ENCODE measurements at places on chromosomes 11 and 22.

- no peak for DNase-seq
These were observed 53.2 kb upstream of the MTNR1B start for GRCh38 chr11:92916299-92916698.

- no peak for DNase-seq
These were observed 41.6 kb upstream of the MPEG1 start for GRCh38 chr11:59254286-59254685.

DNA sequence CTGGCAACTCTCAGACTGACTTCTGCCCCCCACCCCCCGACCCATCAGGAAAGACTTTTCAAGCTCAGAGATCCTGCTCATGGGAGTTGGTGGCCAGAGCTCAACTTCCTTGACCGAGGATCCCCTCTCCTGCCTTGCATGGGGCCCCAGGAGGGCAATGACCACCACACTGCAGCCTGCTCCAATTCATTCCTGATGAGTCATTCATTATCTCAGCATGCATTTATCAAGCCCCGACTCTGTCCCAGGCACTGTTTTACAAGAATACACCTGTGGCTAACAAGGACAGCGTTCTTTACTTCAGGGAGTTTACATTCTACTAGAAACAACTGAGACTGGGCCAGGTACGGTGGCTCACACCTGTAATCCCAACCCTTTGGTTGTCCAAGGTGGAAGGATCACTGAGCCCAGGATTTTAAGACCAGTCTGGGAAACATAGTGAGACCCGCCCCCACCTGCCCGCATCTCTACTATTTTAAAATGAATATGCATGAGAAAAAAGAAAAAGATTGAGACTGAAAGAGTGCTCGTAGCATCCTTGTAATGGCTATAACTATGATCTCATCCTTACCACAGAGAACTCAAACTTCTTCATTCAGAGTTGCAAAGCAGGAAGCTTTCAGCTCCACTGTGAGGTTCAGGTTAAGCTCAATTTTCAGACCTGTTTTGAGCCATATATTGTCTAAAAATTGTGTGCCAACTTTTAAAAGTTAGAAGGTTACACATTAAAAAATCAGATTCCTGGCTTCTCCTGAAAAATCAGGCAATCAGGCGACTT is 60.4 kb downstream of the FEZ1 start:
- no peak for DNase-seq

- DNase-seq, result peak; percentile 52
These were observed at the start of gene ARCN1 for GRCh38 chr11:118572061-118572980. TSS of gene ARCN1 (plus strand) at chr11:118572409. CDS start at chr11:118572548, 139 bp downstream.

DNA sequence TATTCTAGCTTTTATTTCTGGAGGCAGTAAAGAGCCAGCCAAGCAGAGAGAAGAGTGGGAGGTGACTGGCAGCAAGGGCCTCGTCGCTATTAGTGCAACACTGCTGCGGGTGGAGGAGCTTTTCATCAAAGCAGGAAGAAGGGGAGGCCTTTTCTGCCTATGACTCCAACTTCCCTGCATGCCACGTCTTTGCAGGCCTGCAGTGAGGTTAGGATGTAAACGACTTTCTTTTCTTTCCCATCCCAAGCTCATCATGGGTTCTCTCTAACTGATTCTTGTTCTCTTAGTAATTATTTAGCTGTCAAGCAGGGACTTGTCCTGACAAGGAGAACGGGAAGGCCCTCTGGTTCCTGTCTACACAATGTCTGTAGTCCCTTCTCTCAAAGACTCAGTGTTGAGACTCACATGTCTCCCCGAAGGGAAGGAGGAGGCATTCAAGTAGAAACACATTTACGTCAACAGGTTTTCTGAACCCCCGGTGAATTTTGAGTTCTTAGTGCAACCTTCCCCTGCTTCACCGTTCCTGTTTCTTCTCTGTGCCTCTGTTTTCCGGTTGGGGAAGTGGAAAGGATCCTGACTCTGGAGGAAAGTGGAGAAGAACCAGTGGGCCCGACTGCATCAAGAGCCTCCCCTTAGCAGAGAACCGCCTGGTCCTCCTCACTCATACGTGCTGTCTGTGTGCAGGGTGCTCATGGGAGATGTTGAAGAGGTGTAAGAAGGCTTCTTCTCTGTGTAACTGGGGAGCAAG is 56.9 kb downstream of the PACS1 start:
- peak; percentile 47 for DNase-seq

GRCh38 chr11:7637447-7638157 is 35.7 kb downstream of the CYB5R2 start:
- no peak for DNase-seq

- DNase-seq, result no peak
These were observed 22.4 kb downstream of the MMP10 start for GRCh38 chr11:102757823-102758549.

GRCh38 chr11:18461909-18462308 is 6.3 kb downstream of the LDHAL6A start:
- no peak for DNase-seq

GRCh38 chr11:123316003-123316402 is 114.1 kb upstream of the GRAMD1B start:
- DNase-seq, result no peak

DNA sequence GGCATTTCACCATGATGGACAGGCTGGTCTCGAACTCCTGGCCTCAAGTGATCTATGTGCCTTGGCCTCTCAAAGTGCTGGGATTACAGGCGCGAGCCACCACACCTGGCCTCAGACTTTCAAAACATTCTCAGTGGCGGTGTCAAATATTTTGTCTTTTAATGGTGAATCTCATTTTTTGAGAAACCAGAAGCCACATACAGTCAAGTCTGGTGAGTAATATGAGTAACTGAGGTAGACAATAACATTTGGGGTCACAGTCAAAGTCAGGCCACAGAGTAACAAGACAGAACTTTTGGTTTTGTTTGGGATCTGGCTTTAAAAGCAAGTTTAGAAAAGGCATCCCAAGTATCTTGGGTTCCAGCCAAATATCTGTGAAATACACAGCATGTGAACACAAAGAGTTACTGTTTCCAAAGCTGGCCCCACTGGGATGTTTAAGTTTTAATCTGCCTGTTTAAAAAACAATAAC is 5.6 kb upstream of the TMA7B start:
- DNase-seq, result no peak

DNA sequence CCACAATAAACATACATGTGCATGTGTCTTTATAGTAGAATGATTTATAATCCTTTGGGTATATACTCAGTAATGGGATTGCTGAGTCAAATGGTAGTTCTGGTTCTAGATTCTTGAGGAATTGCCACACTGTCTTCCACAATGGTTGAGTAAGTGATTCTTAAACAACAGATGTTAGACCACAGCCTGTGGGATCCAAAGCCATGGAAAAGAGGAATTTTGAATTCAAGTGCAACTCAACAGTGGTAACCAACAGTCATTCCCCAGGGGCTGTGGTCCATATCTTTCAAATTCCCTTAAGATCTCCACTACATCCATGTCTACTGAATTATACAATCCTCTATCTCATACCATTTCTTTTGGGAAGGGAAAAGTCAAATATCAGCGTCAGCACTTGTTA is 321.5 kb downstream of the LARGE1 start:
- DNase-seq, result no peak

DNA sequence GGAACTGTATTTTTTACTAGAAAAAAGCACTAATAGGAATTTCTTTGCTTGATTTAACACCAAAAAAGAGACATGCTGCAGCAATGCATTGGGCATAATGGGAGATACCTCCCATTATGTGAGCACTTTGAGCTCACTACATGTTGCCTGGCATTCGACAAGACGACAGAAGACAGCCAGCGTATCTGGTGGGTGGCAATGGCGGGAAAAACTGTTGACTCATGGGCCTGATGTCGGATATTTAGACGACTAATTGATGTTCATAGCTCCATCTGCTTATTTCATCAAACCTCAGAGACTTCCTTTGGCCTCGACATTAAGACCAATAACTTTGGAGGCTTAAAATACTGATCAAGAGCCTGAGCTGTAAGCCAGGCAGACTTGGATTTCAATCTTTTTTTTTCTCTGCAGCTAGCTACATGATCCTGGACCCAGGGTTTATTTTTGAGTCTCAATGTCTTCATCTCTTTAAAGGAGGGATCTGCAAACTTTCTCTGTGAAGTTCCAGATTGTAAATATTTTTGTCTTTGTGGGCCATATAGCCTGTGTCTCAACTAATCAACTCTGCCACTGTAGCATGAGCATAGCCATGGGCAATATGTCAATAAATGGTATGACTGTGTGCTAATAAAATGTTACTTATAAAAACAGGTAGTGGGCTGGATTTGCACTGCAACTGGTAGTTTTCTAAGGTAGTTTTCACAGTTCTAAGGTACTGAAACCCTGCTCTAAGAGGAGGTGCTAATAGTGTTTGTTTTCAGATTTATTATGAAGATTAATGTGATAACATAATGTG is 375.1 kb downstream of the METTL15 start:
- no peak for DNase-seq

GRCh38 chr11:74932169-74932568 is 16.7 kb downstream of the XRRA1 start:
- no peak for DNase-seq

DNA sequence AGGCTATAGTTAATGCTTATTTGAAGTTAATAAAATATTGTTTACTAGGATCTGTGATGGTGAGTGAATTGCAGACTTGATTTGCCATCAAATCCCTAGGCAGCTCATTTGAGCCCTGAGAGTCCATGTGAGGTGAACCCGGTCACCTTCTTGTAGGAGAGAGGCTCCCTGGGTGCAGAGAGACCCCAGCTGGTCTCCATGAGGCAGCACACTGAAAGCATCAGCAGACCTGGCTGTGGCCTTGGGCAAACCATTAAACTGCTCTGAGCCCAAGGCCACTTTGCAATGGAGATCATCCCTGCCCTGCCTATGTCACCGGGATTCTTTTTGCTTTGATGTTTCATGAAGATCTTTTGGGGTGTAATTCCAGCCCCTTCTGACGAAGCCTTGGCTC is 125.2 kb downstream of the MICAL2 start:
- DNase-seq, result no peak

- no peak for DNase-seq
These were observed 134.2 kb downstream of the LDLRAD3 start for GRCh38 chr11:36077886-36078685.

DNA sequence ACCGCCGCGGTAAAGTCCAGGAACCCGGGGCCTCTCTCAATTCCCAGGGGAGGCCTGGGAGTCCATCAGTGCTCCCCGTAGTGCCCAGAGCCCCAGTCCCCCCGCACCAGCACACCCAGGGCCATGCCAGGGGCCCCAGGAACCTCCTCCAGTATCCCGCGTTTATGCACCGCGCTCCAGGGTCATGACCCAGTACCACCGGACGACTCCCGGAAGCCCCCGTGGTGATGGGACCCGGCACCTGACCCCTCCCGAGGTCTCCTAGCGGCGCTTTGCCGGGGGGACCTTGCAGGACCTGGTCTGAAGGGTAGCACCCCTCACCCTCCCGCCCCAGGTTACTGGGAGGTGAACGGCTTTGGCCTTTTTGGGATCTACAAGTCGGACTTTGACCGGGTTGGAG is 11.2 kb downstream of the B4GALNT4 start:
- DNase-seq, result no peak

- no peak for DNase-seq
These were observed 30.6 kb downstream of the SDHAF2 start for GRCh38 chr11:61460474-61460881.

- DNase-seq, result no peak
These were observed 248.0 kb downstream of the ST3GAL4 start for GRCh38 chr11:126603486-126603885.

- no peak for DNase-seq
These were observed 9.9 kb downstream of the NAP1L4 start for GRCh38 chr11:2982214-2982613.

DNA sequence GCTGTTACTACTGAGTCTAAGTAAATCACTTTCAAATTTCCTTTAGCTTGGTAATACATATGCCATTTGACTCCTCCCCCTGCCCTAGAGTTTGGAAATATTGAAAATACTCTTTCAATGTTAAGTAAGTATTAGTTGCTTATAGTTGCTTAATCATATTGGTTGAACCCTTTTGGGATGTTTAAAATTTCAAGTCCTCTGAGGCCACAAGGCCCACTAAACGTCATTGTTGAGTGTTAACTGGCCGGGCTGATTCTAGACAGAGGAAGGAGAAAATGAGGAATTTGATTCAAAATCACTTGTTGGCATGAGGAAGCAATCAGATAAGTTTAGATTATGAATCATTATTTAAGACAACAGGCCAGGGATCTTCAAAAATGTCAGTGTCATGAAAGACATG is 8.5 kb downstream of the NAV2 start:
- DNase-seq, result no peak

DNA sequence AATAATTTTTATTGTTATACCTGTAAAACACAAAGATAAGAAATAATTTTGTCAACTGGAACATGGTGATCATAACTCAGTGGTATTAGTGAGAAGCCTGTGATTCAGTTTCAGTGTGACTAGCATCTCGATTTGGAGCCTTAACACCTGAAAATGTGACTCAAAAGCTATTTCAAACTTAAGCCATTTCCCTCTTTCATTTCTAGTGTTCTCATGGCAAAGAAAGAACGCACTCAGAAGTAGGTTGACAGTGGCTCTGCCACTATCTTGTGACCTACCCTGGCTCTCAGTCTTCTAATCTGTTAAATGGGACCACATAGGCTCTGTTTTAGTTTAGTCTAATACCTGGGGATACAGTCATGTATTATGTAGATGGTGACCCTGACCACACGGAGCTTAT is 62.7 kb downstream of the ISX start:
- DNase-seq, result no peak

GRCh38 chr11:117279711-117280376 is 11.3 kb upstream of the BACE1-AS start:
- DNase-seq, result no peak

GRCh38 chr11:45593992-45594391 is 71.4 kb downstream of the CHST1 start:
- DNase-seq, result no peak

DNA sequence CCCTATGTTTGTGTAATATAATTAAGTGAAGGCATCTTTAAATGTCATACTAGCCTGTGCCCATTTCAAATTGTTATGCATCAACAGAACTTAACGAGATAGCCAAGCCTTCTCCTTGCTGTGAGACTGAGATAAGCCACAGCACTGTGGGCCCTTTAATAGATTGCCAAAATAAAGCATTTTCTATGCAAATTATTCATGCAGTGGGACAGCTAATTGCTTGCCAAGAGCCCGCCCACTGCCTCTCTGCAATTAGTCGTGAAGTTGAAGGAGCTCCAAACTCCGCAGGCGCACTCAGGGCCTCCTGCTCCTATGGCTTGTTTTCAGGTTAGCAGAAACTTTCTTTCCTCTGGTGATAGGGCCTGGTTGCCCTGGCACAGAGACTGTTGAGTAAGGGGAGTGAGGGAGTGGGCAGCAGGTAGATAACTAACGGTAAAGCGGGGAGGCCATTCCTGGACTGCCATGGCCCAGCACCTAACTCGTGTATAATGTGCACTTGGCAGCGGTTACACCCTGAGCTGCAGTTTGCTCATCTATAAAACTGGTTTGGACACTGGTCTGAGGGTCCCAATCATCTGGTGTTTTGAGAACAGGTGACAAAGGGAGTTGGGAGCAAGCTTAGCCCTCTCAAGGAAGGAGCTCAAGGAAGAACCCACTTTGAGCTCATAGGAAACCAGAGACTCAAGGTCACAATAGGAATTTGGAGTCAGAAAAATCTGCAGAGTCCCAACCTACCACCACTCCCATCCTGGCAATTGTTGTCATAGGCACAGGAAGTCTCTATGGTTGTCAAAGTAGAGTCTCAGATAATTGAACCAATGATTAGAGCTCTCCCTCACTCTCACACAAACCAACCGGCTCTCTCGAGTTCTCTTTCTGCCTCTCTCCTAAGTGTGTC is 33.9 kb upstream of the RIC3 start:
- DNase-seq, result no peak

GRCh38 chr11:112477581-112478317 is 217.1 kb upstream of the PLET1 start:
- no peak for DNase-seq

- no peak for DNase-seq
These were observed 11.5 kb downstream of the NPTXR start for GRCh38 chr22:38832005-38832978.

Measured in stimulated activated CD8-positive, alpha-beta memory T cell treated with anti-CD3 and anti-CD28 coated beads, Interleukin-7, amount 100 ng/mL, for 48 hours (primary cell).